Esophagus muscularis mucosa (tissue), 4 donors: ENCODE measurements at places on chromosomes 13 and 19. TPM values are rescaled to one million over a fixed set of nuclear protein-coding genes. Genes with fewer than 3 reads are reported as not detected.

GRCh38 chr13:77476456-77476855 lies 59.0 kb upstream of the SCEL start:
- no peak overlapping the region for H3K27ac ChIP-seq
- no peak overlapping the region for H3K4me3 ChIP-seq
- peaks cover 14% of the 10 kb centered on the region for H3K4me1 ChIP-seq
- no peaks in the 10 kb centered on the region for H3K36me3 ChIP-seq

Gene ZFP82
- 3.5 TPM for total RNA-seq

GRCh38 chr19:29364224-29364726 lies 151.3 kb upstream of the UQCRFS1 start:
- no peaks in the 10 kb centered on the region for H3K36me3 ChIP-seq
- no peaks in the 10 kb centered on the region for H3K27me3 ChIP-seq
- DNase-seq: no peak
- H3K4me3 ChIP-seq: no peak overlapping the region

Gene ZNF417
- total RNA-seq: 11.1 TPM

Gene RASGRP4
- 4.1 TPM for total RNA-seq

Gene ZNF69
- 3.8 TPM for total RNA-seq

GRCh38 chr19:8252922-8253589 lies 43.9 kb downstream of the CERS4 start:
- peaks cover 28% of the 10 kb centered on the region for H3K4me1 ChIP-seq
- H3K36me3 ChIP-seq: peaks cover 32% of the 10 kb centered on the region
- H3K4me3 ChIP-seq: no peak overlapping the region
- DNase-seq: peak; percentile 95

Gene CEACAM20
- total RNA-seq: not detected

DNA sequence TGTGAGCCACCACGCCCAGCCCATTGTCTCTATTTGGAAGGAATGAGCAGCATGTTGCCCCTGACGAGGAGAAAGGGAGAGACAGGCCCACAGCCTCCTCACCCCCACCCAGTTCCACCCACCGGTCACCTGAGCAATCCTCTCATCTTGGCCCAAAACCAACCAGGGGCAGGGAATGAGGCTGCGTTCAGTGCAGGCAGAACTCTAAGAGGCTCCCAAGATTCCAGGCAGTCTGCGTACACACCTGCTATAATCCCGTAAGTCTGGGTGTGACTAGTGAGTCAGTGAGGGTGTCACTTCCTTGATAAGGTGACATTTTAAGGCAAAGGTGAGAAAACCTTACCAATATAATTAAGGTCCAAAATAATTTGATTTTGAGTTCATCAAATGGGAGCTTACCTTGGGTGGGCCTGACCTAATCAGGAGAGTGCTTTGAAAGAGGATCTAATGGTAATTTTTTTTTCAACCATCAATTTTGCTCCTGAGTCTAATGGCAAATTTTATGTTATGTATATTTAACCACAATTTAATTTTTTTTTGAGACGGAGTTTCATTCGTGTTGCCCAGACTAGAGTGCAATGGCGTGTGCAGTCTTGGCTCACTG lies 26.9 kb upstream of the KLF2 start:
- no peak for DNase-seq
- no peak overlapping the region for H3K4me3 ChIP-seq
- H3K27ac ChIP-seq: no peak overlapping the region
- no peaks in the 10 kb centered on the region for H3K27me3 ChIP-seq
- H3K36me3 ChIP-seq: no peaks in the 10 kb centered on the region
- peaks cover 18% of the 10 kb centered on the region for H3K4me1 ChIP-seq

GRCh38 chr13:91725646-91726045 lies 327.2 kb downstream of the GPC5 start:
- H3K27ac ChIP-seq: no peak overlapping the region
- H3K27me3 ChIP-seq: no peaks in the 10 kb centered on the region
- H3K4me1 ChIP-seq: no peaks in the 10 kb centered on the region
- no peaks in the 10 kb centered on the region for H3K36me3 ChIP-seq

Gene CASP14
- not detected for total RNA-seq

Gene NLRP9
- not detected for total RNA-seq

DNA sequence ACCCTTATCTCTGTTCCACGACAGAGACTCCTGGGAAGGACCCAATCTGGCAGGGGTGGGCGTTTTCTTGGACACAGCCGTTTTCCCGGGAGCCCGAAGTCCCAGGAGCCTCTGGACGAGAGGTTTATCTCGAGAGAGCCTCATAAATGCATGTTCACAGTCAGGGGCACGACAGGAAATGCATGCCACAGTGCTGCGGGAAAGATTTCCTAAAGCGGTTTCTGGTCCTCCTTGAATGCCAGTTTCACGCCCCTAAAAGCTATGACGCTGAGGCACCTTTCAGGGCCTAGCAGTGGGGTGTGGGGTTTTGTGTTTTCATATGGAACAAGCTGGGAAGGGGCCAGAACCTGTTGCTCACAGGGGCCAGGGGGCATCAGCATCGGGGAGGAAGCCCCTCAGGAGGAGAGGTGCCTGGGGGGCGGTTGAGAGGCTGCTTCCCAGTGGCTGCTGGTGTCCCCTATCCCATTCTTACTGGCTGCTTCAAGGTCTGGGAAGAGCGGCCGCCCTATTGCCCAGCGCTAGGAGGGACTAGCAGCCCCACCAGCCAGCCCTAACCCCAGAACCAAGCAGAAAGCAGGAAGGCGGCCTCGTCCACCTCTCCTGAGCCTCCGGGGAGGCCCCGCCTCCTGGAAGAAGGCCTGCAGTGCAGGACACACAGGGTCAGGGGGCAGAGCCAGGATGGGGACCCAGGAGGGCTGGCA lies 157.0 kb downstream of the KDM4B start:
- H3K36me3 ChIP-seq: peaks cover 59% of the 10 kb centered on the region
- peaks cover 23% of the 10 kb centered on the region for H3K4me1 ChIP-seq
- no peak overlapping the region for H3K4me3 ChIP-seq
- no peak overlapping the region for H3K27ac ChIP-seq

- no peak overlapping the region for H3K4me3 ChIP-seq
- H3K27ac ChIP-seq: no peak overlapping the region
- H3K4me1 ChIP-seq: peaks cover 18% of the 10 kb centered on the region
- no peaks in the 10 kb centered on the region for H3K36me3 ChIP-seq
Observed at GRCh38 chr19:35457173-35457572, 9.1 kb downstream of the FFAR2 start.

DNA sequence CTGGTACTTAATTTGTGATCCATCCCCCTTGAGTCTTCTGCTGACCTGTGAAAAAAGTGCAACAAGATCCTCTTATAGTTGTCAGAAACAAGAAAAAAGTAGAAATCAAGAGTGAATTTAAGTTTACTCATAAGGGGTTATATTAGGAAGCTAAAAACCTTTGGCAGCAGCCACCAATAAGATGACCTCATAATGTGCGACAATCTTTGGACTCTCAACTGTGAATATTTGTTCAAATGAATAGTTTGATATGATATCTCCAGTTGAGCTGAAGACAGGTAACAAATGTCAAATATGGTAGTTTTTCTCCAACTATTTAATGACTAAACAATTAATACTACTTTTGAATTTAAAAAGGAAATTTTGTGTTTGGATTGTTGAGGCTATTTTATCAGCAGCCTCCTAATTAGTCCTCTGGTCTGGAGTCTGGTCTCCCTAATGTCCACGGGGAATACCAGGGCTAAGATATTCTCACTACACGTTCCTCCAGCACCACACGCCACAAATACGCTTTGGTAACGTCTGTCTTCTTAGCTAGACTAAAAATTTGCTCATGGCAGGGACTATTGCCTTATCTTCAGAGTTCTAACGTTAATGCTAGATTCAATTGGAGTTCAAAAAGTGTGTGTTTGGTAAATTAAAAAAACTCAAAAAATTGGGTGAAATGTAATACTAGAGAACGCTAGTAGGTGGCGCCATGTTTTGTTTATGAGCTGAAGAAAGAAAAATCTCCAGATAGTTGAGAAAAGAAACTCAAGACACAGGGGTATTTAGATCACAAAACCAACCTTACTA lies 51.0 kb upstream of the PDX1 start:
- H3K36me3 ChIP-seq: no peaks in the 10 kb centered on the region
- H3K27me3 ChIP-seq: peaks cover 37% of the 10 kb centered on the region
- no peak for DNase-seq
- H3K4me3 ChIP-seq: no peak overlapping the region

DNA sequence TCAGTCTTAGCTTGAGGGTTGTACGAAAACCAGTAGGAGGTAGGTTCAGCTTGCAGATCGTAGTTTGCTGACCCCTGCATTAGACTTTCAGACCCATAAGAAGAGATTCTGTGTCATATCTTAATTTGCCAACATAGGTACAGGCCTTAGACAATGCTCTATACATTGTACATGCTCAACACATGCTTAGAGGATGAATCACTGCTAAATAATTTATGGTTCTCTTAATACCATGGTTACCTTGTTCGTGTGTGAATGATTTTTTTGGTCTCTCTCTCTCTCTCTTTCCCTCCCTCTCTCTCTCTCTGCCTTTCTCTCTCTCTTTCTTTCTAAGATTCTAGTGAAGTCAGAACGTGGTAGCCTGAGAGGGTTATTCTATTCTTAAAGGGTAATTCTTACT lies 112.2 kb downstream of the FGF14 start:
- no peak overlapping the region for H3K4me3 ChIP-seq
- peaks cover 33% of the 10 kb centered on the region for H3K4me1 ChIP-seq
- DNase-seq: no peak
- no peak overlapping the region for H3K27ac ChIP-seq
- H3K27me3 ChIP-seq: no peaks in the 10 kb centered on the region
- no peaks in the 10 kb centered on the region for H3K36me3 ChIP-seq

GRCh38 chr13:41624041-41624440 lies 166.7 kb downstream of the RGCC start:
- H3K4me3 ChIP-seq: no peak overlapping the region
- H3K4me1 ChIP-seq: peaks cover 8% of the 10 kb centered on the region
- H3K27ac ChIP-seq: no peak overlapping the region
- no peak for DNase-seq
- H3K36me3 ChIP-seq: no peaks in the 10 kb centered on the region

Gene CDX2
- total RNA-seq: not detected

GRCh38 chr19:55088021-55088451 lies 12.4 kb downstream of the EPS8L1 start:
- peaks cover 32% of the 10 kb centered on the region for H3K4me1 ChIP-seq
- peak overlapping the region; percentile 56 for H3K4me3 ChIP-seq
- peaks cover 25% of the 10 kb centered on the region for H3K27me3 ChIP-seq
- no peak for DNase-seq
- H3K36me3 ChIP-seq: peaks cover 26% of the 10 kb centered on the region

Gene SLC1A6
- total RNA-seq: not detected

- H3K4me1 ChIP-seq: no peaks in the 10 kb centered on the region
- H3K4me3 ChIP-seq: no peak overlapping the region
- DNase-seq: no peak
- no peak overlapping the region for H3K27ac ChIP-seq
Observed at GRCh38 chr13:89490661-89491060, 1819.5 kb downstream of the SLITRK5 start.

GRCh38 chr13:83831796-83832195 lies 50.5 kb downstream of the SLITRK1 start:
- no peak overlapping the region for H3K4me3 ChIP-seq
- no peaks in the 10 kb centered on the region for H3K4me1 ChIP-seq

- H3K36me3 ChIP-seq: peaks cover 76% of the 10 kb centered on the region
- no peak overlapping the region for H3K4me3 ChIP-seq
- H3K27ac ChIP-seq: no peak overlapping the region
- no peaks in the 10 kb centered on the region for H3K27me3 ChIP-seq
- no peak for DNase-seq
Observed at GRCh38 chr19:38199340-38199739, 24.7 kb downstream of the DPF1 start.

GRCh38 chr13:41398494-41399170 lies 58.7 kb upstream of the RGCC start:
- no peaks in the 10 kb centered on the region for H3K27me3 ChIP-seq
- no peaks in the 10 kb centered on the region for H3K36me3 ChIP-seq
- DNase-seq: peak; percentile 37
- H3K4me1 ChIP-seq: no peaks in the 10 kb centered on the region

Gene MEDAG
- 126 TPM for total RNA-seq
